ENCODE measurements at places on chromosomes 16 and 17.

DNA sequence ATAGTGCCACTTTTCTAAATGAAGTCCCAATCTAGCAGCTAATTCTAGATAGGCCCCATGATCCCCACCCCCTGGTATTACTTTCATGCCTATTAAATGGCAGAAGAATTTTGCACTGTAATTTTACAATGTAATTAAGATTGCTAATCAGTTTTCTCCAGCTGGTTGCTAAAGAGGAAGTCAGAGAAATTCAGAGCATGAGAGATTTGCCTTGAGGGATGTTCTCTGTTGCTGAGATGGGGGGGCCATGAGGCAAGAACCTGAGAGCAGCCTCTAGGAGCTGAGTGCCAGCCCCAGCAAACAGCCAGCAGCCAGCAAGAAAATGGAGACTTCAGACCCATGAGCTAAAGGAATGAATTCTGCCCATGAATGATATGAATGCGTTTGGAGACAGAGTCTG is 38.9 kb downstream of the SHCBP1 start:
- ATAC-seq: no peak

DNA sequence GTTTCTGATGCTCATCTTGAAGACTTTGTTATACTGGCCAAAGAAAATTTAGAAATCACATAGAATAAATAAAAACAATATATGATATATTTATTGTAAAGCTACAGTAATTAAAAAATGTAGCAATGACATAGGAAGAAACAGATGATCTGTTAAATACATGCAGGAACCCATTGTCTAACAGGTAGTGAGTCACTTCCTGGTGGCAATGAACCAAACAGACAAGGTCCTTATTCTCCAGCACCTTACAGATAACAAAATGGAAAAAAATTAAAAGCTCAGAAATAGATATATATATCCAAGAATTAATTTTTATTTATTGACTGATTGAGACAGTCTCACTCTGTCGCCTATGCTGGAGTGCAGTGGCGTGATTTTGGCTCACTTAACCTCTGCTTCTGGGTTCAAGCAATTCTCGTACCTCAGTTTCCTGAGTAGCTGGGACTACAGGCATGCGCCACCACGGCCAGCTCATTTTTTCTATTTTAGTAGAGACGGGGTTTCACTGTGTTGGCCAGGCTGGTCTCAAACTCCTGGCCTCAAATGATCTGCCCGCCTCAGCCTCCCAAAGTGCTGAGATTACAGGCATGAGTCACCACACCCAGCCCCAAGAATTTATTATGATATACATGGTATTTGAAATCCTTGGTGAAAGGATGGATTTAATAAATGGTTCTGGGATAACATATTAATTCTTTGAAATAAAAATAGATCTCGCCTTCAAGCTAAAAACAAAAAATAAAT is 7.5 kb downstream of the NETO2 start:
- ATAC-seq: peak; percentile 86

DNA sequence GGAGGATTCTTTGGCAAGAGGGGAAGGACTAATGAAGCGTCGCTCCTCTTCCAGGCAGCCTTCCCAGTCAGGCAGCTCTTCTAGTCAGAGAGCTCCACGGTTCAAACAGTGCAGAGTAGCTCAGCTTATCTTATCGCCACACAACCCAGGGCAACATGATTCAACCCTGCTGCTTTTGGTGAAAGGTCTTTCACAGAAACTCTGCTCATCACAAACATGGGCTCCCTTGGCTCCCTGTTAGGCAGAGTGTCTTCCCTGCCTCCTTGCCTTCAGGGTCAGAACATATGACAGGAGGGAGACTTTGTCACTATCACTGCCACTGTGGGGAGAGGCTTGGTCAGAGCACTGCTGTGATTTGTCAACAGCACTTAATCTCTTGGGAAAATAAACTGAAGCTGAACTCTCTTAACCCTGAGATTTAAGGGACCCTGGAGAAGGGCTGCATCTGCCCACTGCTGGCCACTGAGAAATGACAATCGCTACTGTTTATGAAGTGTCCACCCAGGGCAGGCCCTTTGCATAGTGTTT is 6.9 kb upstream of the SLC13A2 start:
- ATAC-seq: no peak

DNA sequence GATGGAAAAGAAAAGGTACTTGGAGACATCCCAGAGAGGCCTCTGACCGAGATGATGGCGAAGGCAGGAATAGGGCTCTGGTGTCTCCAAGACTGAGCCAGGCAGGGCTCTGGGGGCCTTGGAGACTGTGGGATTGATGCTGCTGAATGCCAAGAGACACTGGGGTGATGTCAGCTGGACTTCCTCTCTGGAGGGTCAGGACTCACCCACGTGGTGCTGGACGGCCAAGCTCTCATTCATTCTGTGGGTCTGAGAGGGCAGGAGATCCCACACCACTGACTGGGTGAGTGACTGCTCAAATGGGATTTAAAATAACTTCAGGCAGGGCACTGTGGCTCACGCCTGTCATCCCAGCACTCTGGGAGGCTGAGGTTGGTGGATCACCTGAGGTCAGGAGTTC is 64.8 kb downstream of the NT5M start:
- no peak for ATAC-seq

DNA sequence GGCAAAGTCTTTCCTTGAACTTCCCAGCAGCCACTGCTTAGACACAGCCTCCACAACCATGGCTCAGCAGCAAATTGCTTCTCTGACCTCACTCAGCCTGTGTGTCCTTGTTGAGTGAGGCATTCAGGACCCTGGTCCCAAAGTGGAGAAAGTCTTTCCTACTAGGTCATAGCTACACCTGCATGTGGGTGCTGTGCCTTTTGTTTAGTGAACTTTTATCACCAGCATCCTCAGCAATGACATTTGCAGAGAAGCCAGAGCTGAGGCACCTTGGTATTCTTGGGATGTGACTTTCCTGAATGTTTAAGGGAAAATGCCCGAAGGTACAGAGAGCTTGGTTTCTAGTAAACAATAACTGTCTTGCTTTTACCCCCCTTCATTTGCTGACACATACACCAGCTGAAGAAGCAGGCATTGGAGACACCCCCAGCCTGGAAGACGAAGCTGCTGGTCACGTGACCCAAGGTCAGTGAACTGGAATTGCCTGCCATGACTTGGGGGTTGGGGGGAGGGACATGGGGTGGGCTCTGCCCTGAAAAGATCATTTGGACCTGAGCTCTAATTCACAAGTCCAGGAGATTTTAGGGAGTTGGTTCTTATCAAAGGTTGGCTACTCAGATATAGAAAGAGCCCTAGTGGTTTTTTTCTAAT is 20.9 kb upstream of the STH start:
- ATAC-seq: no peak

DNA sequence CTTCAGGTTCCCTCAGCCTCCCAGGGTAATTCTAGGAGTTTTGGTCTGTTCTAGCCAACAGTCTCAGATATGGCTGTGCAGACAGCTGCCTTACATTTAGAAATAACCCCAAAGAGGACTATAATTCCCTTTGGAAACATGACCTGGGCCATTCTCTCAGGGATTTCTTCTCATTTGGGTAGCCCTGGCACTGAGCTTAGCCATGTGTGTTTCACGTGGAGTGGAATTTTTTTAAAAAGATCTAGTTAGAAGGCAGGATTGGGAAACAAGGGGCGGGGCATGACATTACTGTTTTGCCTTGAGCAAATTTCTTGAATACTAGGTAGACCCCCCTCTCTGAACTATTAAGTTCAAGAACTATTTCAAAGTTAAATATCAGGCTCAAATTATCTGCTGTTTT is 29.6 kb upstream of the MRC2 start:
- ATAC-seq: no peak

DNA sequence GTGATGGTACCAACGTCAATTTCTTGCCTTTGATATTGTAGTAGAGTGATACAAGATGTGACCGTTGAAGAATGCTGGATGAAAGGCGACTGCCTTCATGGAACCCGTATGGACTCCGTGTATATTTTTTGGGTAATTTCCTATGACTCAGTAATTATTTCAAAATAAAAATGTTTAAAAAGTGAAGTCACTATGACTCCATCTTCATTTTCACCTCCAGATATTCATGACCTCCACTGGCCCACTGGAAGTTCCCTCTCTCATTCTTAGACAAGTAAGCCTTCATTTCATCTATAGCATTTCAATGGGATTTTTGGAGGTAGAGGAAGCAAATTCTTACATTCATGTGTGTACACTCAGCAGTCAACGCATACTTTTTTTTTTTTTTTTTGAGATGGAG is 111.8 kb upstream of the NUDT7 start:
- ATAC-seq: no peak

GRCh38 chr17:40506786-40507185 is 5.4 kb upstream of the TNS4 start:
- ATAC-seq: no peak

DNA sequence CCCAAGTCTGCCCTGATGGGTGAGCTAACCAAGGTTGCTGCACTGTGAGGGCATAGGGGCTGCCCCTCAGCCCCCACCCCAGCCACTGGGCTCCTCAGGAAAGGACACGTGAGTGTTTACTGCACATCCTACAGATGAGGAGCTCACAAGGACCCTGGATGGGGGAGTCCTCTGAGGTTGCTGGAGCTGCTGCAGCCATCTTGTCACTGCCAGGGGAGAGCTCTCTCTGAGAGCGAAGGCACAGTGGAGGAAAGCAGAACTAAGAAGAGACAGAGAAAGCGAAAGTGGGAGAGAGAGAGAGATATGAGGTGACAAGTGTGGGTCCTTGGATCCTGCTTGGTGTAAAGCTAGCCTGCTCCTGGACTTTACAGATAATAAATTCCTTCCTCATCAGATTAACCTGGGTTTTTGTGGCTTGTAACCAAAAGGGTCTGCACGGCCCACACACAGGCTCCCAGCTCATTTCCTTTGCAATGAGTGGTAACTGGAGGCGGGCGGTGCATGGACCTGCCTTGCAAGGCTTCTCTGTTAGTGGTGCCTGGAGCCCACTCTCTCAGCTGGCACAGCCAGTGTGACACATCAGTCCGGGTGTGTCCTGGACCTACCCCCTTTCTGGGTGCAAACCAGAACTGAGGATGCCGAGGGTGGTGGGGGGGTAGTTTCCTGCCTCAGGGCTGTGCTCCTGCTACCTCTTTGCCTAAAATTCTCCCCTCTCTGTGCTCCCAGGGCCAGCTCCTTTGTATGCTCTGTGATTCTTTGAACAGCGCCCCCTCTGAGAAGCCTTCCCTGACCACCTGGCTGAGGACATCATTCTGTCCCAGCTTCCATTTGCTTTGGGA is 14.2 kb downstream of the SNX20 start:
- peak; percentile 86 for ATAC-seq

GRCh38 chr17:7329997-7330637 is 982 bp upstream of the NEURL4 start:
- ATAC-seq: peak; percentile 84

DNA sequence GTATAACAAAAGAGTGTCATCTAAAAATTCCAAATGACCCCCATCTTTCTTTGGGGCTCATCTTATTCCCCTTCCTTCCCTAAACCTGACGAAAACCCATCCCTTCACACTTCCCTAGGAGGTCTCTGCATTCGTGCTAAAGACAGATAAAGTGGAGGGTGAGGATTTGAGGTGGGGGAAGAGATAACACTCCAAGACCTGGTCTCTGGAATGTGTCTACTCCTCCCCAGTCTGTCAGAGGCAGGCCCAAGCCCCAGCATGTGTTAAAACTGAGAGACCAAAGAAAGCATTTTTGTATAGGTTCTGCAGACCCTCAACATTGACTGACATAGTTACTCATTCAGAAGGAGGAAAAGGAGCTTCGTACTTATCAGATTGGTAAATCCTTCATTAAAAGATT is 11.0 kb upstream of the LHX1 start:
- no peak for ATAC-seq

DNA sequence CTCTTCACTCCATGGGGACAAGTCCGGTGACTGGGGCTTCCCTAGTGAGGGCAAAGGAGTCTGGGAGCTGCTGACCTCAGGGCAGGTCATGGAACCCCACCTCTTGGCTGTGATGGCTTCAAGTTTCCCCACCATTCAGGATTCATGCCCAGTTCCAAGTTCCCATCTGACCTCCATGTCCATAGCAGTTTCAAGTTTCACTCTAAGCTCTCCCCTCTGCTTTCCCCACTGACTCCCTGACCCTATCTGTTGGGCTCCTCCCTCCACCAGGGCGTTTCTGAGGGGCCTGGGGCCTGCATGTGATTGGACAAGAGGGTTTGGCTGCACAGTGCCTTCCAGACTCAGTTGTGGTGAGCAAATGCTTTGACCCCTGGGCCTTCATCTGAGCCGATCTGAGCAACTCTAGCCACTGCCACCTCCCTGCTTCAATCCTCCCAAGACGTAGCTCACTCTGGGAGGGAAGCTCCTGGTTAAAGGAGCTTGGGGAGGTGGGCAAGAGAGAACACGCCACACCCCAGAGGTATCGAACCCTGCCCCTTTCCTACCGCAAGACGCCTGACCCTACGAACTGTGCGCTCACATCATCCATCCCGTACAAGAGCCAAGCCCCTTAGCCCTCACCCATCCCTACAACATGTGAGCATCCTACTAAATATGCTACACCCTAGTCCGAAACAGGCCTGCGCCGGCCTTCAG is 8.3 kb downstream of the ZNF629 start:
- ATAC-seq: no peak

GRCh38 chr16:78895681-78896080 is 704.9 kb downstream of the MAF start:
- ATAC-seq: peak; percentile 38

- ATAC-seq: no peak
These were observed 54.7 kb upstream of the FOXF1 start for GRCh38 chr16:86455640-86456039.

GRCh38 chr16:81484908-81485624 is 40.5 kb downstream of the CMIP start:
- no peak for ATAC-seq

GRCh38 chr16:13136901-13137300 is 235.5 kb downstream of the SHISA9 start:
- no peak for ATAC-seq

GRCh38 chr17:59330053-59330942 is 1.2 kb upstream of the YPEL2 start:
- peak; percentile 21 for ATAC-seq

DNA sequence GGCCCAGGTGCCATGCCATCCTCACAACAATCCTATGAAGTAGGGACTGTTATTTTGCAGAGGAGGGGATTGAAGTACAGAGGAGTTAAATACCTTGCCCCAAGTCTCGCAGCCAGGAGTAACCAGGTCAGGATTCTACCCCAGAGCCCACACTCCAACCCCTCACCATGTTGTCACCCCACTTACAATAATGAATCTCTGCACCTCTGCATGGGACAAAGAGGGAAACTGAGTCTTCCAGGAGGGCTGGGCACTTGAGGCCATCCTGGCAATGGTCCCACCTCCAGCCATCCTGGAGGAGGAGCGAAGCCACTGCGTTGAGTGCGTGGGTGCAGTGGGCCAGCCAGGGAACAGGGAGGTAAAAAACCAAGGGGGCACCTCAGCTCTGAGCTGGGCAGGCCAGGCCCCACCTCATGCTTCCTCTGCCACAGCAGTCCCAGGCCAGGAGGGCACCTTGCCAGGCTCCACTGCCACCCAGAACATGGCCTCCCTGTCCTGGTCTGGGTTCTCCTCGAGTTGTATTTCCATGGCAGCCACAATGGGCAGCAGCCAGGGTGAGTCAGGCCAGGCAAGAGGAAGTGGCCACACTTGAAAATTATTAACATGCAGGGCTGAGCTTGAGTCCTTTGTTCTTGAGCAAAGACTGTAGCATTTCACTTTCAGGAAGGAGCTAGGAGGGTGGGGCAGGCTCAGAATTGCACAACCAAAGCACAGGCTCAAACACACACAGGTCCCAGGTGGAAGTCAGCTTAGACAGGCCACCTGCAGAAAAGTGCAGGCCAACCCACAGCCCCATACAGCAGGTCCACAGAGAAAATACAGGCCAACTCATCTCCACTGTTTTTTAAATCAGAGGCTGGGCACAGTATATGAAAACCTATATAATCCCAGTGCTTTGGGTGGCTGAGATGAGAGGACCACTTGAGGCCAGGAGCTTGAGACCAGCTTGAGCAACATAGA is 52.1 kb downstream of the CUEDC1 start:
- ATAC-seq: peak; percentile 30

- no peak for ATAC-seq
These were observed 15.6 kb downstream of the QPRT start for GRCh38 chr16:29694384-29695195.
